ENCODE measurements at places on chromosomes 13 and 19.

- DNase-seq: no peak
These were observed 484.6 kb downstream of the OLFM4 start for GRCh38 chr13:53513226-53513625.

DNA sequence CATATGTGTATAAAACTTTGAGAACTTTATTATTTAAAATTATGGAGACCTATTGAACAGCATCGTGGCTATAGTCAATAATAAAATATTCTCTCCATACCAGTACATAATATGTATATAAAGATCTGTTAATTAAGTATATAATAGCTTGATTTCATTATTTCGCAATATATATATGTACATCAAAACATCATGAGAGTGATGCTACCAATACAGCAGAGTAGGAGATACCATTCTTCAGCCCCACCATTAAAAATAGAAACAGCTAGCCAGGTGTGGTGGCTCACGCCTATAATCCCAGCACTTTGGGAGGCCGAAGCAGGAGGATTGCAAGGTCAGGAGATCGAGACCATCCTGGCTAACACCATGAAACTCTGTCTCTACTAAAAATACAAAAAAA lies 1755.3 kb upstream of the SPRY2 start:
- no peak for DNase-seq

DNA sequence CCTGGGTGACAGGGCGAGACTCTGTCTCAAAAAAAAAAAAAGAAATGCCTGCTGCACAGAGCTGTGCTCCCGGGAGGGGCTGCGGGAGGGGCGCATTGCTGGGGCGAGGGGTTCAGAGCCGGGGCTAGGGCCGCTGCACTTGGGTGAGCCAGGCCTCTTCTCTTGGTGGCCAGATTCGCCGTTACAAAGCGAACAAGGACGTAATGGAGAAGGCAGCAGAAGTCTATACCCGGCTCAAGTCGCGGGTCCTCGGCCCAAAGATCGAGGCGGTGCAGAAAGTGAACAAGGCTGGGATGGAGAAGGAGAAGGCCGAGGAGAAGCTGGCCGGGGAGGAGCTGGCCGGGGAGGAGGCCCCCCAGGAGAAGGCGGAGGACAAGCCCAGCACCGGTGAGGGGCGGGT lies 19.0 kb downstream of the PLIN4 start:
- DNase-seq: no peak

DNA sequence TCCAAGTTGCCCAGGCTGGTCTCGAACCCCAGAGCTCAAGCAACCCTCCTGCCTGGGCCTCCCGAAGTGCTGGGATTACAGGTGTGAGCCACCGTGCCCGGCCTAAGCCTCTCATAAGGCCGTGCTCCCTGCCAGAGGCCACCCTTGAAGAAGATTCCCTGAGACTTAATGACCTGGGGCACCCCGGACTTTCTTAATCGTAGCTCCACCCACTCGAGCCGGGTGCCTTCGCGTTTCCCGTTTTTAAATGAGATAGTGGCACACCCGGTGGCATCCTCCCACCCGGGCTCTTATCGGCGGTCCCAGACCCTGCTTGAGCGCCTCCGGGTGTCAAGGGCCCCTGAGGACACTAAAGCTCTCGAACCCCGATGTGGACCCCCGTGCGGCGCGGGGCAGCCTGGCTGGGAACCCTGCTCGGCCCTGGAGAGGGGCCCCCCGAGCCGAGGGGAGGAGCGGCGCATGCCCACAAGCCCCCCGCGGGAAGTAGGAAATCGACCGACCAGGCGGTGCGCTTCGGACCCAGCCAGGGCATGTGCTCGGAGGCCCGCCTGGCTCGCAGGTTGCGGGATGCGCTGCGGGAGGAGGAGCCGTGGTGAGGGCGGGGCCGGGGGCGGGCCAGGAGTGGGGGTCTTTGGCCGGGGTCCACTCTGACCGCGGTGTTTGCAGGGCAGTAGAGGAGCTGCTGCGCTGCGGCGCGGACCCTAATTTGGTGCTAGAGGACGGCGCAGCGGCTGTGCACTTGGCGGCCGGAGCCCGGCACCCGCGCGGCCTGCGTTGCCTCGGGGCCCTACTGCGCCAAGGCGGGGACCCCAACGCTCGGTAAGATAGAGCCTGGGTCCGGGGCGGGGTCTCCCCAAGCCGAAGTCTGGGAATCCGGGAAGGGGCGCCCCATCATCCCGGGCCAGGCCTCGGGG lies at the start of gene ANKLE1:
Gene ANKLE1 (plus strand): TSS at position 511 of the 914 bp plus-strand sequence. CDS start 20 bp downstream, at position 531.
- no peak for DNase-seq

DNA sequence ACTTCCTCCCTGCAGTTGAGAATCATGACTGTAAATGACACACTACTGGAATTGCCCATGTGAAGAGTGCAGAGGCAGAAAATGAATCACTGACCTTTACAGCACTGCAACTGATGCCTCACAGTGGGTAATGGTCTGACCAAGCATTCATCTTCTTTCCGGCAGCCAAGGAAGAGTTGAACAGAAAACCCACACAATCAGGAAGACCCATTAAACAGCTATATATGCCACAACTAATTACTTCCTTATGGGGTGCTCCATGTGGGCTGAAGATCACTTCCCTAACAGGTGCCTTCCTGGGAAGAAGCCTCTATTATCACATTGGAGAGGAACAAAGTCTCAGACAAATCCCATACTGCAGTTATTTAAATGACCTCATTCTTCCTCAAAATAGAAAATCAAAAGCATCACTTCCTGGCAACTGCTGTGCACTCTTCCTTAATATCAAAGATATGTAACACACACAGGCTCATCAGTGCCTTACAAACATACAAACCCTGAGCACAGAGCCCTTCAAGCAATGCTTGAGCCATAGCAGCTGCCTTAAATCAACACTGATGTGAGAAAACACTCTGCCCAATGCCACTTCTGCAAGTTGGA lies 45.8 kb downstream of the RUBCNL start:
- no peak for DNase-seq

DNA sequence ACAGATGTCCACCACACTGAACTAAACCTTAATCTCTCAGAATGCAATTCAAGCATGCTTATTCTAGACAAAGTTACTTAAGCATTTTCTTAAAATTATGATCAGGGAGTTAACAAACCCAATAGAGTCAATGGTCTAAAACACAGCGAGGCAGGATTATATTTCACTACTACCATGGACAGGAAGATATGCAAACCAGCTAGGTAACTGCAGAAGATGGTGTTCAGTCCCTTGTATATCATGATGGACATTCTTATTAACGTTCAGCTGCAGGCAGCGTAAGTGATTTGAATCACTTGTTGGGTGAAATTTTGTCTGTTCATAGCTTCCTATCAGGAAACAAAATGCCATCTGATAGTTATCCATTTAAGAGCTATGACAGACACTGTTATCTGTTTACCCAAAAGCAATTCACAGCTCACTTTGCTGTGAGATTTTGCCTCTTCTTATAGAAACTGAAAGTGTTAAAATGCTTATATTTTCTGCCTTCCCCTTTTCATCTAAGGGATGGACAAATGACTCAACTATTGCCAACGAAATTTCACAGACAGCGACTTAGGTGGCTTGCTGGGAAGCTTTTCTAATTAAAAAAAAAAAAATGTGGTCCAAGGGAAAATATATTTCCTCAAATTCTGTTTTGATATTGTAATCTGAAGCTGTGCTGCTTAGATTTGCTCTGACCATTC lies 591.9 kb downstream of the DACH1 start:
- DNase-seq: no peak

GRCh38 chr19:15072930-15073647 lies 8.9 kb upstream of the OR1I1 start:
- DNase-seq: no peak

- no peak for DNase-seq
These were observed 14.4 kb upstream of the GARIN5A start for GRCh38 chr19:50490991-50491472.

DNA sequence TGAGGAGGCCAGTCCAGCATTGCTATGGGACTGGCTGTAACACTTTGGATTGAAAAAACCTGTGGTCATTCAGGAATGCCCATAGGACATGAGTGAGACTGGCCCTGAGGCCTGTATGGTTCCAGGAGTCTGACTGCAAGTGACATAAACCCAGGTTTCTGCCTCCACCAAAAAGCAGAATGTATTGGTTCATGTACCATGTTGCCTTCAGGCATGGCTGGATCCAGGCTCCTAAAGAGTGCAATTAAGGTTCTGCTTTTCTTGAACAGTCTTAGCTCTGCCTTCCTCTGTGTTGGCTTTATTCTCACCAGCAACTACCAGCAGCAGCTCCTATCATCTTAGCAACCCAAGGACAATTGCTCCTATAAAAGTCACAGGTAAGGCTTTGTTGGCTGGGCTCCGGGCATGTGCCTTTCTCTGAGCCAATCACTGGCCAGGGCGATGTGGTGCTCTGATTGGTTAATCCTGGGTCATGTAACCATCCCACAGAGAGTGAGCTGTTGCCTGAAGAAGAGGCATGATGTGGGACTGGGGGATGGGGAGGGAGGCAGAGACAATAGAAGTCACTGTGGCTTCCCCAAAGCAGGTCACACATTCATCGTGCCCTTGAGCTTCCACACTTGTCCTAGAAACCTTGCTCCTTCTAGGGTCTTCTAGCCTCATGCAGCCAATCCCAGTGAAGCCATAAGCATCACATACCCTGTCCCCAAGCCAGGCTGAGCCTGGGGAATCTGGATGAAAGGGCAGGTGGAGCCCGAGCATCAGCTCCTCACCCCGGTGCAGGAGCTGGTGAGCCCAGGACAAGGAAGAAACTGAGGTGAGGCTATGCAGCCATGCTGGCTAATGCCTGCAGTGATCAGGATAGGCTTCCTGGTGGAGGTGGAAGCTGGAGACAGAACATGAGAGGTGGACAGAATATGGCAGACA lies 123.9 kb downstream of the URI1 start:
- DNase-seq: no peak

DNA sequence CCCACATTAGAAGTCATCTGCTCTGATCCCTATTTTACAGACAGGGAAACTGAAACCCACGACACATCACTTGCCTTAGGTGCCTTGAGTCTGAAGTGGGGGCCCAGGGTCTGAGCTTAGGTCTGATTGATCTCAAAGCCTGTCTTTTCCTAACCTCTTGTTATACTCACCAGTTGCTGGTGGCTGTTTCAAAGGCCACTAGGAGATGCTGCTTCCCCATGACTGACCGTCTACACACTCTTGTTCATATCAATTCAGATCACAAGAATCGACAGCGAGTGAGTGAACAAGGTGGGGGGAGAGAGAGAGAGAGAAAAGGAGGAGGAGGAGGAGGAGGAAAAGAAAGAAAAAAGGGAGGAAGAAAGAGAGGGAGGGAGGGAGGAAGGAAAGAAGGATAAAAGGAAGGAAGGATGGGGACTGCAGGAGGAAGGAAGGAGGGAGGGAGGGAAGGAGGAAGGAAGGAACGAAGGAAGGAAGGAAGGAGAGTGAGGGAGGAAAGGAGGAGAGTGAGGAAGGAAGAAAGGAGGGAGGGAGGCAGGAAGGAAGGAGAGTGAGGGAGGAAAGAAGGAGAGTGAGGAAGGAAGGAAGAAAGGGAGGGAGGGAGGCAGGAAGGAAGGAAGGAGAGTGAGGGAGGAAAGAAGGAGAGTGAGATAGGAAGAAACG lies 3.3 kb downstream of the OR10H1 start:
- DNase-seq: no peak

GRCh38 chr13:106701771-106702341 lies 133.9 kb upstream of the ARGLU1 start:
- DNase-seq: no peak

DNA sequence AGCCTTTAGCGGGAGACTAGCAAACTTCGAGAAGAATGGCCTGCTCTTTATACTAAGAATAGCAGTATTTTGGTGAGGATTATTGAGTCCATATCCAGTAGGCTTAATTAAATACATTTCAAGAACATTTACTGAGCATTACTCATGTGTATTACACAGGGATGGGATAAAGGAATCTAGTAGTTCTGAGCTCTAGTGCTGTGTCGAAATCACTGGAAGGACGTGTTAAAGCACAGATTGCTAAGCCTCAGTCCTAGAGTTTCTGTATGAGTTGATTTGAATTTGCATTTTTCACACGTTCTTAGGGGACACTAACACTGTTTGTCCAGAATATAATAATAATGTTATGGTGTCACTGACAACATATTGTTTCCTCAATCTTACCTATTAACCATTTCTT lies 9.0 kb downstream of the ZNF302 start:
- no peak for DNase-seq

GRCh38 chr19:35935911-35936737 lies at the start of gene LRFN3:
TSS of gene LRFN3 (plus strand) at chr19:35936374. CDS start at chr19:35939426, 3,052 bp downstream.
- DNase-seq: no peak

DNA sequence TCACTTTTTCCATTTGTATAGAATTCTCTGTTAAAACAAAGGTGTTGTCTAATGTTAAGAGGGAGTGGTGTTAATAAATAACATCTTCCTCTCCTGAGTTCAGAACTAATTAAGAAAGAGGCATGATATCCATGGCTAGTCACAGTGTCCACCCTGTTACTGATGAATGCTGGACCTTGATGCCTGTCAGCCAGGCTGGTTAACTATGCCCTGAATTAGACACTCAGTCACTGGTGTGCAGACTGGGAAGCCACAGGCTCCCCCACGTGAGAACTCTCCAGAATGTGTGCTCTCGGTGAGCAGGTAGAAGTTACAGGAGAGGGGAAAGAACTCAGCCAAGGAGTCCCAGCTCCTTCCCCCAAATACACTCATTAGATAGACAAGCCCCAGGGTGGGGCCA lies 56.1 kb upstream of the RNF113B start:
- DNase-seq: no peak

- DNase-seq: no peak
These were observed 12.2 kb downstream of the IGLON5 start for GRCh38 chr19:51323481-51324166.

- DNase-seq: no peak
These were observed 60.9 kb upstream of the ZNF527 start for GRCh38 chr19:37309834-37310575.

- DNase-seq: no peak
These were observed 265.7 kb downstream of the DLEU7 start for GRCh38 chr13:50577806-50578205.

DNA sequence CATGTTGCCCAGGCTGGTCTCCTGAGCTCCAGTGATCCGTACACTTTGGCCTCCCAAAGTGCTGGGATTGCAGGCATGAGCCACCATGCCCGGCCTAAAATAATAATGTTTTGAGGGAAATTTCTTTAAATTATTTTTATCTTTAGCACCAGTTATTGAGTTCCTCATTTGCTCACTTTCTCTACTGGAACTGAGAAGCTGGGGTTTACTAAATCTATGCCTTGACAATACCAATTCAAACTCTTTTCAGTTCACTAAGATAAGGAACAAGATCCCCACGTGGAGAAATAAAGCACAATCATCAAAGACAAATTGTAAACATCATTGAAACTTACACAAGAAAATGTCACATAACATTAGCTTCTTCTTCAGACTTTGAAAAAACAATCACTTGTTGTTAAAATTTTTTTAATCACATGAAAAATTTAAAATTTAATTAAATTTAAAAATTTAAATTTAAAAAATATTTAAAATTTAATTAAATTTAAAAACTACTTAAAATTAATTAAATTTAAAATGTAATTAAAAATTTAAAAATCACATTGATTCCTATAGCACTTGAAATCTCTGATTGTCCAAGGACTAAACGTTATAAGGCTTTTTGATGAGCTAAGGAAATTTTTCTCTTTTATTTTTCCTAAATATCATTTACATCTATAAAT lies 25.2 kb upstream of the XPO4 start:
- DNase-seq: no peak

DNA sequence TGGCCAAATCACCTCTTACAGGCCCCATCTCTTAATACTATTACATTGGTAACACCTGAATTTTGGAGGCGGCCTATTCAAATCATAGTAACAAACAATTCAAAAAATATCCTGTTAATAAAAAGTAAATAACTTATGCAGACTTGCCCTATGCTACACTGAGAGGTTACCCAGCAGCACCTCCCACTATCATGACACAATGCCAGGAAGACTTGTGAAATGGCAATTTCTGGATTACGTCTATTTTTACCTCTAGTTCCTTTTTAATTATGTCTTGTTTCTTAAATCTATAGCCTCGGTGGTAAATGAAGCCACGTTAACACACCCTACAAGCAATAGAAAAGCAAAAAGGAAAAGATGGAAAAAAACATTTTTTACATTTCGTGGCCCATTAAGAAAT lies 6.2 kb upstream of the DZIP1 start:
- DNase-seq: no peak

Data from esophagus squamous epithelium (tissue), 5 donors.